ENCODE measurements at places on chromosomes 7 and 10. TPM values are rescaled to one million over a fixed set of nuclear protein-coding genes. Genes with fewer than 3 reads are reported as not detected.

The REPIN1 gene
- total RNA-seq, result 34.6 TPM

The SLC26A5 gene
- not detected for total RNA-seq

The CNNM1 gene
- 0.09 TPM for total RNA-seq

The SNCG gene
- 23.8 TPM for total RNA-seq

The CALN1 gene
- not detected for total RNA-seq
